Cortex of kidney (tissue), 1 donor: ENCODE measurements at places on chromosomes 5 and 9.

GRCh38 chr9:83980395-83981125 lies at the start of gene RMI1:
TSS of gene RMI1 (plus strand) at chr9:83980805. CDS start at chr9:84000987, 20,182 bp downstream.
- no peak for DNase-seq

GRCh38 chr5:151248651-151249050 lies 4.3 kb upstream of the GM2A start:
- no peak for DNase-seq

DNA sequence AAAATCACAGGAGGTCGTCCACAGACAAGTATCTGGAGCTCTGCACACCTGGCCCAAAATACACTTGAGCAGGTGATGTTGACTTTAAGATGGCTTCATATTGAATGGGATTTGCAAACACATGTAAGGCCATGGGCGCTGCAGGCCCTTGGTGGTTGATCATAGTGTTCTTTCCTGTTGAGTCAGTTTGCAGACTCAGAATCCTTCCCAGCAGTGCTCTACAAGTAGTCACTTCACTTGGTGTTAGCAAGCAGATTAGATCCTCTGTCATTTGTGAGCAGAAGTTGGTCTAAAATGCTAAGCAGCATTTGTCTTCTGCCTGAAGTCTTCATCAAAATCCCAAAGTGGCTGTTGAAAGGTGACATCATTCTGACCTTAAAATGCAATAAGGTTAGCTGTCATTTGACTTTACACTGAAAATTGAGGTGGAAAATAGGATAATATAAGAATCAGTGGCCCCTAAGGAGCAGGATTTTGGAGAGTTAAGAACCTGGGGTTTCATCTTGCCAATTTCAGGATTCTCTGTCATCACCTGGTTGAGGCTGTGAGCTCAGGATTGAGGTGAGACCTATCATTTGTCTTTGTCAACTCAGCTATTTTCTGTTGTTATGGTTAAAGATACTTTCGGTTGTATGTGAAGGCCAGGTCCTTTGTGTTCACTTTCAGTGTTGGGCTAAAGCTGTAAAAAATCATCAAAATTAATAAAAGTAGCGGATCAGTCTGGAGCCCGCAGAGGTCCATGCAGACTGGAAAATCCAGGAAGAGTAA lies 114.5 kb downstream of the LRRC70 start:
- DNase-seq, result no peak

DNA sequence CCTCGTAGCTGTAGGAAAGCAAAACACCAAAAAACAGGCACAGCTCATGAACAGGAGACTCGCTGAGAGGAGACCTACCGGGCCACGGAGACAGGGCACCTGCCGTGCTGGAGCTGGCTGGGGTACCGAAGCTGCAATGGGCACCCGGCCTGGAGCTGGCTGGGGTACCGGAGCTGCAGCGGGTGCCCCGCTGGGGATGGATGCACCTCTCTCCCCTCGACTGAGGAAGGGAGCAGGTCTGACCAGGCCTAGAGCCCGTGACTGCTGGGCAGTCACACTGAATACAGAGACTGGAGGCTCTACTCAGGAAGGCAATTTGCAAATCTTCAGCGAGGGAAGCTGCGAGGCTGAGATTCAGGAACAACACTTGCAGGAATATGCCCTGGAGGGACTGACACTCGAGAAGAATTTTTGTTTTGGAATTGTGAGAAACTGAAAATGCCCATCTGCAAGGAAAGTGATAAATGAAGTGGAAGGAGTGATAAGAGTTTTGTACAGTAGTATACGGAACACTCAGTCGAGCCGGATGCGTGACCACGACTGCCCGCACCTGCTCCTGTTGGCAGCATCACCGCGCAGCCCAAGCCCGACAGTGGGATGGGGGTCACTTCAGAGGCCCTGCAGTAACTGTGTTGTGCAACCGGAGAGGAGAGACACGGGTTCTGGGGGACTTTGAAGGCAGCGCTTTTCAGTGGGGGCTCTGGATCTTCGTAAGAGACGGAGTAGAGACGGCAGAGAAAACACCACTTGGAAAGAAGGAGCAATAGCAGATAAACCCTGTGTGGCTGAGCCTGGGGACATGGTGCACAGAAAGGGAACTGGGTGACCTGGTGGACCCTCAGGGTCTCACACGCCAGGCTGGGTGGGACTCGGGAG lies 27.9 kb upstream of the LPCAT1 start:
- DNase-seq, result no peak

DNA sequence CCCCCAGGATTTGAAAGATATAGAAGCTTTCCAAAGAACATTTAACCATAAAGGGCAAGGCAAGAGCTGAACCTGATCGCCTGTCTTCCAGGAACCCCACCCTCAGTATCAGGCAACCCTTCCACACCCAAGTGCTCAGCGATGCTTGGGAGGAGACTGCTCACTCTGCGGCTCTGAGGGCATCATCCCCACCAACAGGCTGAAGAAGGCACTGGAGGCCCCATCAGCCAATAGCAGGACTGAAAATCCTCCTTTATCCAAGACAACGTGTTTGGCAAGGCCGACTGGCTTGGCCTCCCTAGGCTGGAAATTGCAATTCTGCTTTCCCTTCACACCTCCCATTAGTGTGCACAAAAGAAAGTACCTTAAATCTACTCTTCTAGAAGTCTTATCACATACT lies 1.4 kb upstream of the PPP2CA start:
- no peak for DNase-seq

- DNase-seq, result no peak
Observed at GRCh38 chr5:78293851-78294247, 649 bp downstream of the AP3B1 start.

DNA sequence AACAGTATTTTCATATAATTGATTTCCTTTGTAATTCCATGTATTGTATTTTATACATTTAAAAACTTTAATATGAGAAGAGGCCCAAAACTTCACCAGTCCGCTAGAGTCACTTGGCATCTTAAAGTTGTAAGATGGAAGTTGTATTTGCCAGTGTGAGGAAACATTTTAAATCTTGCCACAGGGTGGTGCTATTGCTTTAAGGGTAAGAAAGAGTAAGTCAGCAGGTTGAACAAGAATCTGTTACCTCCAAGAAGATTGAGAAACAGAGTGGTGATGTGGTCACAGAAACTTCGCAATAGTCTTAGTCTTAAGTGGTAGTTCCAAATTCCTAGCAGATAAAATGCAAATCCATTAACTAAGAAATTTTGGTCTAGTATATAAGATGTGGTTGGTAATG lies 39.8 kb upstream of the RANBP6 start:
- DNase-seq, result no peak

DNA sequence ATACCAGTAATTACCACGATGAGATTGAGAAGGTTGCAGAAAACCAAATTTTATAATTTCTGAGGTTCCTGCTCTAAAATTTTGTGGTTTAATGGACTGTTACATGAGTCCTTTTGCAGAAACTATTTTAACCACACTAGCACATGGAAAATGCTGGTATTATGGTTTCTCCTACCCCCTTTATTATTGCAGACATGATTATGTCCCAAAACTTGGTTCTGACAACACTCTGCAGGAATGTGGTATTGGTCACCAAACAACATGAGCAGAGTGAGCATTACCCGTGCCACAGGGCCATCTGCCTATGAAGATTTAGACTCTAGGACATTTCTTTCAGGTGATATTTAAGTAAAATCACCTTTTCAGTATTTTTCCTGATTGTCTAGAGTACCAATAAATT lies 2.8 kb upstream of the ECM2 start:
- no peak for DNase-seq

- no peak for DNase-seq
Observed at GRCh38 chr9:84054341-84055010, 73.9 kb downstream of the RMI1 start.

DNA sequence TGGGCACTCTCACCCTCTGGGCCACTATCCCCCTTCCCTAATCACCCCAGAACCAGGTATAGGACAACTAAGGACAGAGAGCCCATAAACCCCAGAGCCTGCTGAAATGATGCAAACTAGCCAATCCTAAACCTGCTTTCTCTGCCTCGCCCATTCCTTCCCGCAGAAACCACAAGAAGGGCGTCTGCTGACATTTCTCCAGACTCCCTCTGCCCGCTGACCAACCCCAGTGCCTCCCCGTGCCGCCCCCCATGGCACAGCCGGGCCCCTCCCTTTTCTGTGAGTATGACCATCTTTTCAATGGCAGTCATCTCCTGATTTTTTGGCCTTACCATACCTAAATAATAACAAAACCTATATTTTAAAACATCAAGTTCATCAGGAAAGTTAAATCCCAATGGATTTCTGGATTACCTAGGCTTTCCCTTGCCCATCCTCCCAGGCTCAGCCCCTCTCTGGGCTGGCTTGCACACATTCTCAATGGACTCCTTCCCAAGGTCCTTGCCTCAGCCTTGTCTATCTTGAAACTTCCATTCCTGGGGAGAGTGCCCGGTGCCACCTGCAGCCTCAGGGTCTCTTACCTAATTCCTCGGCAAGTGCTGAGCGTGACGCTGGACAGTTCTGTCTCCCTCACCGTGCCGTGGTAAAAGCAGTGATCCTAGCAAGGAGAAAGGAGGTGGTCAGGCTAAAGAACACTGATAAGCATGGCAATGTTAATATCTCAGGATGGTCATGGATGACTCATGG lies 45.2 kb downstream of the ADAM19 start:
- DNase-seq, result no peak

DNA sequence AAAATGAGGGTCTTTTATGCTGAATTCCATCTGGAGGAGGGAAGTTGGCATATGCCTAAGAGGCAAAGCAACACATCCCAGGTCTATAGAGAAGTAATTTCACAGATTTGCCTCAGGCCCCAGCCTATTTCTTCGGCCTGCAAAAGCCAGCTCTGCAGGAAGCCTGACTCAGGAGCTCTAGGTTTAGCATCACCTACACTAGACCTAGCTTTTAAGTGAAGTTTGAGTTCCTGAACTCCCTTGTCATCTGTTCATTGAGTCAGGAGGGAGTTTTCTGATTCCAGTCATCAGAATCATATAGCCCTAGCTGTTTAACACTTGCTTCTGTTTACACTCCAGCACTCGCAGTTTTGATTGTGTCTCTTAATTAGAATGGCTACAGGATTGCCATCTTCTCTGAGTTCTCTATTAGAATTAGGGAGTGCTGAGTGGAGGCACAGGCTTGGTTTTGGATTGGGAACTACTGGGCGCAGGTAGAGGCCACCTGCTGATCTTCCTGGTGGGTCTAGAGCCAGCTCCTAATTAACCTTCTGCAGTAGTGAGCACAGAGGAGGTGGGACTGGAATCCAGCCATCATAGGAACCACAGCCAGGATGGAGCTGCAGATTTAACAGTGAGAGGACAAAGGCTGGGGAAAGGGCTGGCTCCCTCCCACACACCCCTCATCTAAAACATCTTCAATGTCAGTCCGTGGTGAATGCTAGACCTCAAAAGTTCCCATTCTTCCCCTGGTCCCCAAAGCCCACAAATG lies 179.5 kb downstream of the TRIO start:
- no peak for DNase-seq

- DNase-seq, result no peak
Observed at GRCh38 chr5:178417391-178417811, 172.8 kb downstream of the COL23A1 start.

DNA sequence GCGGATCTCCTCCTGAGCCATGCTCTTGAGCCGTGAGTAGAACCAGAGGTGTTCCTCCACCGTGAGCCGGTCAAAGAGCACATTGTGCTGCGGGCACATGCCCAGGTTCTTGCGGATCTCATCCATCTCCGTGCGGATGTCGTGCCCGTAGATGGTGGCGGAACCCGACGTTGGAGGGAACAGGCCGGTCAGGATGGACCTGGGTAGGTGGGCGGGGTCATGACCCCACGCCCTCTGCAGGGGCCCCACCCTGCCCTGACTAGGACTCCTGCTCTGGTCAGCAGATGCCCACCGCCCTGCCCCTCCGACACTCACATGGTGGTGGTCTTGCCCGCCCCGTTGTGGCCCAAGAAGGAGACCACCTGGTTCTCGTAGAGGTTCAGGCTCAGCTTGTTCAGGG lies 12.1 kb downstream of the ABCA2 start:
- no peak for DNase-seq

- no peak for DNase-seq
Observed at GRCh38 chr5:94103514-94104245, 362.3 kb upstream of the POU5F2 start.

GRCh38 chr5:174425271-174425963 lies 299.0 kb upstream of the MSX2 start:
- DNase-seq, result no peak

GRCh38 chr5:42360056-42360455 lies 63.2 kb upstream of the GHR start:
- no peak for DNase-seq

GRCh38 chr5:169222934-169223594 lies 77.9 kb downstream of the SLIT3 start:
- DNase-seq, result no peak

GRCh38 chr5:92163906-92164305 lies 780.8 kb upstream of the ARRDC3 start:
- no peak for DNase-seq

GRCh38 chr5:172010278-172010677 lies 3.8 kb upstream of the FBXW11 start:
- no peak for DNase-seq

GRCh38 chr9:126519660-126520420 lies 93.9 kb upstream of the LMX1B start:
- no peak for DNase-seq

GRCh38 chr5:18702821-18703220 lies 1068.6 kb downstream of the TAF11L14 start:
- DNase-seq, result no peak

DNA sequence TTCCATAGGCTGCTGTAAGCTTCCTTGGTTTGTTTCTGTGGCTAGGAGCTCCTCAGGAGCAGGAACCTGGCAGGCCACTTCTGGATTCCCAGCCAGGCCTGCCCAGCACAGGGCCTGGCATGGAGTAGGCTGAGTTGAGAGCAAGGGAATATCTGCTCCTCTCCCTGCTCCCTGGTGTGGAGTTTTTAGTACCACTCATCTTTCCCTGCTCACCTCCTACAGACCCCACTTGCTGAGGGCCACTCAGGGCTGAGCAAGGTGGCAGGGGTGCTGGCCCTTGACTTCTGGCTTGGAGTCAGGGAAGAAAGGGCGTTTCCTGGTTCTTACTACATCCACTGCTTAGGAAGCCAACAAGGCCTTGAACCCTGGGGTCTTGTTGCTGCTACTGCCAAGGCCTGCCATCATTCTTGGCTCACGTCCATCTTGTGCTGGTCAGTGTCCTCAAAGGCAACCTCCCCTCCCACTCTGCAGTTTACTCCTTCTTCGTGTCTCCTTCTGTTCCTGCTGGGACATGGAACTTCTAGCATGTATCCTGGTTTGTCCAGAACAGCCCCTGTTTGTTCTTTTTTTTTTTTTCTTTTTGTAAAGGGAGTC lies 54.9 kb downstream of the PSD2 start:
- DNase-seq, result no peak

DNA sequence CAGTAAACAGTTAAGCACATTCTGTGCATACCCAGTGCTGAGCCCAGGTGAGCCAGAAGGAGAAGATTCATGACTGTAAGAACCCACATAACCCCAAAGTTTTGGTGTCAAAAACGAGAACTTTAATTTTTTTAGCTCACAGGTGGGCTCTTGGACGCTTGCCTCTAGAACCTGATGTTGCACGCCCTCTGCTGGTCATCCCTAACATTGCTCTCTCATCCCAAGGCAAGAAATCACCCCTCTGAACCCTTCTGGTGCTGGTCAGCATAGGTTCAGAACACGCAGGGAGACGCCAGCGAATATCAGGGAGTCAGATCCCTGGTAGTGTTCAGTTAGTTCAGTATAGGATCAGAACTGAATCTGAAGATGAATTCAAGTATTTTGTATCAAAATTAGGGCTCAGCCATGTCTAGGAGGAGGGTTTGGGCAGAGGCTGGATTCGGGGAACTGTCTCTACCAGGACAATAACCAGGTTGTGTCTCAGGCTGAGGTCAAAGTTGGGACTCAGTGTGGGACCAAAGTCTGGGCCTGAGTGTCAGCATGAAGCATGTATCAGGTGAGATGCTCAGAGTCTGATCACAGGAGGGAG lies 4.1 kb upstream of the DNAJB5 start:
- no peak for DNase-seq

GRCh38 chr9:982394-983230 lies 6.2 kb downstream of the DMRT3 start:
- no peak for DNase-seq
